Activated naive CD4-positive, alpha-beta T cell (primary cell): ENCODE measurements at places on chromosomes 1 and 21.

GRCh38 chr1:61892977-61893376, 150.7 kb downstream of the PATJ start:
- no peak for DNase-seq

- DNase-seq, result no peak
Observed at GRCh38 chr1:167602840-167603239, 27.2 kb upstream of the RCSD1 start.

DNA sequence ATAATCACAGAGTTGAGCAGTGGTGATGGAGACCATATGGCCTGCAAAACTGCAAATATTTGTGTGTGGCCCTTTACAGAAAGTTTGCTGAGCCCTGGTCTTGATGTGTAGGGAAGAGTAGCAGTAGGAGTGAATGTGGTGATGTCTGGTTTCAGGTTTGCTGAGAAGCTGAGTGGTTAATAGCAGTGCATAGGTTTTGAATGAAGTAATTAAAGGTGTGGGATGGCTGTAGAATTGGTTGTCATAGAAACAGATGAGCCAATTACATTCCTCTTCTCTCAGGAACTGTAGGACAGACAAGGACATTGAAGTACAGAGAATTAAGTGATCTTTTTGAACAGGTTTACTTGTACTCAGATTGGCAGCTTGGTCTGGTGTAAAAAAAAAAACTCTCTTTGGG, 37.4 kb downstream of the PRDM2 start:
- no peak for DNase-seq

GRCh38 chr1:9326596-9326995, 33.9 kb downstream of the SPSB1 start:
- DNase-seq, result no peak
